ENCODE measurements at places on chromosomes 4 and X. TPM values are rescaled to one million over a fixed set of nuclear protein-coding genes. Genes with fewer than 3 reads are reported as not detected.

- H3K36me3 ChIP-seq, result no peaks in the 10 kb centered on the region
- H3K27me3 ChIP-seq, result no peaks in the 10 kb centered on the region
- DNase-seq, result no peak
- no peak overlapping the region for H3K4me3 ChIP-seq
- H3K4me1 ChIP-seq, result no peaks in the 10 kb centered on the region
Measured at GRCh38 chrX:16977771-16978170, 31.3 kb downstream of the REPS2 start.

DNA sequence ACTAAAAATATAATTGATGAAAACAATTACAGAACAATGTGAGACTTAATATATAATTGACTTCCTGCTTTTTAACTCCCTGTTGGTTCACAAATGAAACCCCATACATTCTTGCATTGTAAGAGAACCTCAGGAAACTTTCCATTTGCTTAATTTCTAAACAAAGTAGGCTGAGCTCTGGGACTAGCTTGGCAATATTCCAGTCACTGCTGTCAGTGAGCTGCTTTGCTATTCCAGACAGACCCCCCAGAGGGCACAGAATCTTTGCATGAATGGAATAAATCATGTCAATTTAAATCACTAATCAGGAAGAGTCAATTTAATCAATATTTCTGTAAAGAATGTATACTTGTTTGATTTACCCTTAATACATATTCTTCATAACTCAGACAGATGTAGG is 110.6 kb downstream of the NEXMIF start:
- H3K36me3 ChIP-seq, result no peaks in the 10 kb centered on the region
- no peaks in the 10 kb centered on the region for H3K4me1 ChIP-seq
- no peak for DNase-seq
- H3K27me3 ChIP-seq, result no peaks in the 10 kb centered on the region

DNA sequence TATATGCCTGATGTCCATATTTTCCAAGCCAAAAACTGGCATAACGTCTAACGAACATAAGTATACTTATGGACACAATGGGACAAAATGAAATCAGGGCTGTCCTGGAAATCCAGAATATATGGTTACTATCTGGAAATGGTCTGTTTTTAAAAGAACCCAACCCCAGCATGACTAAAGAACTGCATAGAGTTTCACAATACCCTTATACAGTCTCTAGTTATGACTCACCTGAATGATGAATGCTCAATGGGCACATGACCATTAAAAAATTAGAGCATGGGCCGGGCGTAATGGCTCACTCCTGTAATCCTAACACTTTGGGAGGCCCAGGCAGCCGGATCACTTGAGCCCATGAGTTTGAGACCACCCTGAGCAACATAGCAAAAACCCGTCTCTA is 31.8 kb downstream of the AMMECR1 start:
- H3K36me3 ChIP-seq, result no peaks in the 10 kb centered on the region
- DNase-seq, result no peak
- H3K4me1 ChIP-seq, result no peaks in the 10 kb centered on the region
- no peak overlapping the region for H3K4me3 ChIP-seq
- H3K27me3 ChIP-seq, result no peaks in the 10 kb centered on the region
- H3K27ac ChIP-seq, result no peak overlapping the region

GLRB gene
- total RNA-seq, result 14.4 TPM

GRCh38 chrX:23770142-23770541 is 12.8 kb upstream of the SAT1 start:
- H3K4me3 ChIP-seq, result no peak overlapping the region
- H3K27ac ChIP-seq, result no peak overlapping the region
- no peak for DNase-seq
- no peaks in the 10 kb centered on the region for H3K27me3 ChIP-seq
- H3K4me1 ChIP-seq, result no peaks in the 10 kb centered on the region

- H3K36me3 ChIP-seq, result no peaks in the 10 kb centered on the region
- H3K4me3 ChIP-seq, result no peak overlapping the region
- H3K27ac ChIP-seq, result peak overlapping the region; percentile 67
- peaks cover 72% of the 10 kb centered on the region for H3K4me1 ChIP-seq
- peak; percentile 82 for DNase-seq
Measured at GRCh38 chr4:52868133-52868532, 6.0 kb downstream of the RASL11B start.

DNA sequence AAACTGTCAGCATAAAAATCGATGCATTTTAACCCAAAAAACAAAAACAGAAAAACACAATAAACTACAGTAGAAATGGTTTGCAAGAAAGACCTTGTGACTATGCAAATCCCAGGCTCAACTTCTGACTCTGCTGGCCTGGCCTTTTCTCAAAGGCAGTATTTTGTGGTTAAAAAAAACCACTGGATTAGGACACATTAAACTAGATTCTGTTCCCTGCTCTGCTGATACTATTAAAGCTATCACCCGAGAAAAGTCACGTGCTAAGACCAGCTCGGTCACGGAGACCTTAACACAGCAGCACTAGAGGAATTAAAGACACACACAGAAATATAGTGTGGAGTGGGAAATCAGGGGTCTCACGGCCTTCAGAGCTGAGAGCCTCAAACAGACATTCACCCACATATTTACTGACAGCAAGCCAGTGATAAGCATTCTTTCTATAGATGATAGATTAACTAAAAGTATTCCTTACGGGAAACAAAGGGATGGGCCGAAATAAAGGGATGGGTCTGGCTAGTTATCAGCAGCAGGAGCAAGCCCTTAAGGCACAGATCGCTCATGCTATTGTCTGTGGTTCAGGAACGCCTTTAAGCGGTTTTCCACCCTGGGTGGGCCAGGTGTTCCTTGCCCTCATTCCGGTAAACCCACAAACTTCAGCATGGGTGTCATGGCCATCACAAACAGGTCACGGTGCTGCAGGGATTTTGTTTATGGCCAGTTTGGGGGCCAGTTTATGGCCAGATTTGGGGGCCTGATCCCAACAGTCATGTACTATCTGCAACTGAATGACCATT is 16.1 kb downstream of the CBR4 start:
- H3K36me3 ChIP-seq, result no peaks in the 10 kb centered on the region
- no peaks in the 10 kb centered on the region for H3K27me3 ChIP-seq
- H3K4me1 ChIP-seq, result no peaks in the 10 kb centered on the region
- no peak overlapping the region for H3K27ac ChIP-seq
